ENCODE measurements at places on chromosomes 2 and 18.

- ATAC-seq, result no peak
Observed at GRCh38 chr18:67618061-67618460, 101.5 kb upstream of the DSEL start.

GRCh38 chr18:61334491-61334850 is 1.2 kb downstream of the CDH20 start:
- ATAC-seq, result peak; percentile 18

DNA sequence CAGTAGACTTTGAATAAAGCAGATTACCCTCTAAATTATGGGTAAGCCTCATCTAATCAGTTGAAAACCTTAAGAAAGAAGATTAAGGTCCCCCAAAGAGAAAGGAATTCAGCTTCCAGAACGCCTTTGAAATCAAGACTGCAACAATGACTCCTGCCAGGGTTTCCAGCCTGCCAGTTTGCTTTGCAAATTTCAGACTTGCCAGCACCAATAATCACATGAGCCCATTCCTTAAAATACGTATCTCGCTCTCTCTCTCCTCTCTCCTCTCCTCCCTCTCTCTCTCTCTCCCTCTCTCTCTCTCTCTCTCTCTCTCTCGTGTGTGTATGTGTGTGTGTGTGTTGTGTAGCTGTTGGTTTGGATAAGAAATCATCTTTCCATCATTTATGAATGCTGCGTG is 184.2 kb downstream of the PDE1A start:
- ATAC-seq, result no peak

GRCh38 chr2:103525756-103526155 is 763.9 kb downstream of the TMEM182 start:
- ATAC-seq, result no peak

DNA sequence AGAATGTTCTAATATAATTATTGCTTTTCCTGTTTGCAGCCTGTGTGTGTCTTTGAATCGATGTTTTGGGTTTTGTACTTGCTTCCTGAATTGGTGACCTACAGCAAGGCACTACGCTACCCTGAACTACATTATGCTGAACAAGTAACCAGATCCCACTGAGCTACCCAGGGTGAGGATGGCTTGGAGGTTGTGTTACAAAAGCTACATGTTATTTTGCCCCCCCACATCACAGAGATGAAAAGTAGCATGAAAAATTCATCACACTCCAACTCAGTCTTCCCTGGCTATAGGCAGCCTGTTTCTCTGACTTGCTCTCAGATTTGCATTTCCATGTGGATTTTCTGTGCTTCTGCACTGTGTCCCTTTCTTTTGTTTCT is 162.1 kb downstream of the LDLRAD4 start:
- ATAC-seq, result no peak

DNA sequence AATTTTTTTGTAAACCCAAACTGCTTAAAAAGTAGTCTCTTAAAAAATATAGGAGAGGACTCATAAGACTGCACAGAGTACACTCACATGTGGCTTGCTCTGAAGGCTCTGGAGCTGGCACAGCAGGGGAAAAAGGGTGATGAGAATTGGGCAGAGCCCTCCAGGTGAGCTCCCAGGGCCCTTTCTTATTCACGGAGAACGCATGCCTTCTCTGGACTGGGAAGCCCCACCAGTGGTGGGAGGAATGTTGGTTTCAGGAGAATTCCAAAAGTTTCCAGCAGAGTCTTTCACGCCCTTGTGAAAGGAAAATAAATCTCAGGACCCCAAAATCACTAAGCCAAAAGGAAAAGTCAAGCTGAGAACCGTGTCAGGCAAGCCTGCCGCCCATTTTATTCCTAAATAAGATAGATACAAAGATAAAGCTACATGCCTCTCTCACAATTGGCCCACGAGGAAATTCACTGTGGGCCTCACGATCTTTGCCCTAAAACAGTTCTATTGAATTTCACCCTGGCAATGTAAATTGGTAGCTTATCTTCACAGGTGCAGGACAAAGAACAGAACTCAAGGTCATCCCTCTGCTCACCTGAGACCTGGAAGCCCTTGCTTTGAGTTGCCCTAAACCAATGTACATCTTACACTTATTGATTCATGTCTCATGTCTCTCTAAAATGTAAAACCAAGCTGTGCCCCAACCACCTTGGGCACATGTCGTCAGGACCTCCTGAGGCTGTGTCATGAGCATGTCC is 15.5 kb upstream of the MC5R start:
- ATAC-seq, result no peak

- no peak for ATAC-seq
Observed at GRCh38 chr2:79770926-79771325, 258.1 kb downstream of the CTNNA2 start.

- no peak for ATAC-seq
Observed at GRCh38 chr18:49072940-49073339, 122.2 kb upstream of the SMAD7 start.

DNA sequence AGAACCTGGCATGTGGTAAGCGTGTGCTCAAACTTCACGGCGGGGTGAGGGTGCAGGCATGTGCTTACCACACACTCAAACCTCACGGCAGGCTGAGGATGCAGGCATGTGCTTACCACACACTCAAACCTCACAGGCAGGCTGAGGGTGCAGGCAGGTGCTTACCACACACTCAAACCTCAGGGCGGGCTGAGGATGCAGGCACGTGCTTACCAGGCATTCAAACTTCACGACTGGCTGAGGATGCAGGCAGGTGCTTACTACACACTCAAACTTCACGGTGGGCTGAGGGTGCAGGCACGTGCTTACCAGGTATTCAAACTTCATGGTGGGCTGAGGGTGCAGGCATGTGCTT is 105.0 kb upstream of the ALKAL2 start:
- ATAC-seq, result no peak

- no peak for ATAC-seq
Observed at GRCh38 chr2:232537079-232537478, 2.4 kb upstream of the CHRNG start.

DNA sequence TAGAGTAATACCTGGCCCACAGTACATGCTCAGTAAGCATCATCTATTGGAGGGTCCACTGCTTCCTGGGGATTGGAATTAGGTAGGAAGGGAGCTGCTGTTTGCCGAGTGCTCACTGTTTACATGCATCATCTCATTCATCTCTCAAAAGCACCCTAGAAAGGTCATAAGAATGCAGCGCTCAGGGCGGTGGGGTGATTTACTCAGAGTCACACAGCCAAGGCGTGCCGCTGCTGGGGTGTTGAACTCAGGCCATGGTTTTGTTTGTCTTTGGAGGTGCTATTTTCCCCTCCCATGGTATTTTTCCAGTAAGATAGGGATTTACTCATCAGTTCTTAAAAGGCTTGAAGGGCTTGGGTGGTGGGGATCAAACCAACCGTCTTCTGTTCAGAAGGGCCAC is 227.5 kb downstream of the LDLRAD4 start:
- ATAC-seq, result no peak

- ATAC-seq, result no peak
Observed at GRCh38 chr2:219149667-219150066, 10.9 kb downstream of the NHEJ1 start.

DNA sequence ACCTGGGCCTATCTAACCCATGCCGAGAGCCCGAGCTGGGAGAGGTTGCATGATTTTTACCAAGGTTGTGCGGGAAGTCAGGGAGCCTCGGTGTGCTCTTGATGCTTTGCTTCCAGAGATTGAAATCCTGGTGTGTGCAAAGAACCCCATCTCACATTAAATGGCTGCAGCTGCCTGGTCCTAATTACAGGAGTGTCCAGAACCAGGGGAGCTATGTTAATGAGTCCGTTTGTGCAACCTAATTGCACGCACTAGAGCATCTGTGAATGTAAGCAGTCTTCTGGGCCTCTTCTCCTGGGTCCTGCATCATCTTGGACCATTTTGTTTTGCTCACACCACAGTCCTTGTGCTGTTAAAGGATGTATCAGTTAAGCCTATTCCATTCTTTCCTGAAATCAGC is 263.8 kb downstream of the AGAP1 start:
- no peak for ATAC-seq

DNA sequence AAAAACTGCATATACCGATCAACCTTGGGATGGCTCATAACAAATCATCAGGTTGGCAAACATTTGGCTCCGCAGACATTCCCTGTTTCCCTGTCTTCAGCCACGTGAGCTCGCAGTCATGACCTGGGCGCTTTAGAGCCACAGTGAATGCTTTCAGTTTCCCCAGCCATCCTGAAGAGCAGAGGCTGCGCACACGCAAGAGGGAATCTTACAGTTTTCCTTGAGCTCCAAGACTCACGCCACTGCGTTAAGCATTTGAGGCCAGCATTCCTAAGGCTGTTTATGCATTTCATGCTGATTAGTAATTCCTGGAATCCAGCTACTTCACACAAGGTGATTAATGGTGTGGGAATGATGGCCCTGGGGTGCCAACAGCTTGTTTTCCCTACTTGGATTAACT is 95.1 kb downstream of the MTCL1 start:
- ATAC-seq, result peak; percentile 90

- no peak for ATAC-seq
Observed at GRCh38 chr2:202065876-202066275, 7.2 kb upstream of the KIAA2012 start.

DNA sequence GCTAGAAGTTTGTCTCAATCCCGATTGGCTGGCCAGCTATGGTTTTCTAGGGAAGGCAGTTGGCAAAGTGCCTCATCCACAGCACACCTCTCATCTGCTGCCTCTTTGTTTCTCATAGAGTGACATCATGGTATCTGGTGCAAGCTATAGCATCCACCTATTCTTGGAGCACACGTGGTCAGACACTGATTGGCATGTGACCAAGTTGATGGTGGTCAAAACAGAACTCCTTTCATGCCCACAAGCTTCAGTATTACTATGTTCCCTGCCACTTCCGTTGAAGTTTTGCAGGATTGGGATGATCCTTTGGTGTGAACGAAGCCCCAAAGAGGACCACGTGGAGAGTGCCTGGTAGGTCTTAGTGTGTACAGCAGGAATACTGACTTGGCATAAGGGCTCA is 28.8 kb downstream of the TTC32 start:
- ATAC-seq, result no peak

DNA sequence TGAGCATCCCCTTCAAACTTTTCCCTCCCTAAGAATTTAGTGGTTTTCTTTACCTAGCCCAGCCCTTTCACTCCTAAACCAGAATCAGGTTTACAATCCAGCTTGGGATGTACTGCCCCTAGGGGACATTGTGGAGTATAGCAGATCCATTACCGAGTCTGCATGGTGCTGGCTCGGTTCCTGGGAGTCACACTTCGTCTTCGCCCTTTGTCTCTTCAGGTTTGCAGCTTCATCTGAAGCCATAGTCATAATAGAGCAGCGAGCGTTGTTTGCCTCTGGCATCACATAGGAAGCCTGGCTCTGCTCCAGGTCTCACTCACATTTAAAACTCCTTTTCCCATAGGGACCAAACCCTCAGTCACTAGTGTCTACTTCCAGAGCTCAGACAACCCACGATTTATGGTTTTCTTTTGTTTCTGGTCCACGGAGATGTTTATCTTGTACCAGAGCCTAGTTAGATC is 16.8 kb upstream of the LYPD6 start:
- ATAC-seq, result peak; percentile 95

- no peak for ATAC-seq
Observed at GRCh38 chr2:155218945-155219344, 520.5 kb downstream of the KCNJ3 start.

- no peak for ATAC-seq
Observed at GRCh38 chr2:76940559-76940958, 581.6 kb downstream of the LRRTM4 start.

GRCh38 chr2:27088634-27089033 is 2.1 kb downstream of the KHK start:
- ATAC-seq, result no peak

- ATAC-seq, result no peak
Observed at GRCh38 chr18:47262301-47263149, 11.1 kb upstream of the SKOR2 start.

- no peak for ATAC-seq
Observed at GRCh38 chr2:200732866-200733265, 78.8 kb upstream of the BZW1 start.

DNA sequence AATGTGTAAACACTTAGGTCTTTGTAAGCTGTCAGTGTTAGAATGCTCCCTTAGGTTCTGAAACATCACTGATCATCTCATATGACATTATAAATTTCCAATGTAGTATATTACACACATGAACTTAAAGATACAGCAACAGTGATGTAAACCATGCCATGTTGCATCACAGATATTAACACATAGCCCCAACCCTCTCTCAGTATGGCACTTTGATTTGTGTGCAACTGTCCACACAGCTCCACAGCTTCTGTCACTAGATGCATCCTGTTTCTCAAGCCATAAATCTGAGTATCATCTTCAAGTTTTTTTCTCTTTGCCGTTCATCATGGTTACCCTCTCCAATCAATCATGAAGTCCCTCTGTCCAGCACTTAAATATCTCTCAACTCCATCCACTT is 69.2 kb upstream of the LRP1B start:
- ATAC-seq, result no peak

DNA sequence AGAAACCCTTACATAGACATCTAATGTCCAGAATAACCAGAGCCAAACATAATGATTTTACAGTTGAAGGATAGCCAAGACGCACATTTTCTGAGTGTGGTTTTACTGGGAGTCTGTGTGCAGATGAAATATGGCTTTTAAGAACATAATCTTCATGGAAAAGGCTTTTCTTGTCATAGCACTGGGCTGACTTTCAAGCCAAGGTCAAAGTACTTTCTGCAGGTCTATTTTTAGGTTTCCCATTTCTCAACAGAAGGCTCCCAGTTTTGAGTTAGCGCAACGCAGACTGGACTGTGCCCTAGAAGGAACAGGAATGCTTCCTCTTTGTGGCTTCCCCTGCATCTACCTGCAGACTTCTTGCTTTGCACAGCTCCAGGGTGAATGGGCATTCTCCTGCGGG is 92.3 kb upstream of the UPP2 start:
- ATAC-seq, result no peak

Measured in SK-N-SH treated with all-trans-retinoic acid at 6 μM for 48 hours (cell line).